B cell (primary cell): ENCODE measurements at places on chromosomes 5 and 9.

GRCh38 chr9:106322706-106323245 is 540.2 kb upstream of the ZNF462 start:
- no peak for DNase-seq

DNA sequence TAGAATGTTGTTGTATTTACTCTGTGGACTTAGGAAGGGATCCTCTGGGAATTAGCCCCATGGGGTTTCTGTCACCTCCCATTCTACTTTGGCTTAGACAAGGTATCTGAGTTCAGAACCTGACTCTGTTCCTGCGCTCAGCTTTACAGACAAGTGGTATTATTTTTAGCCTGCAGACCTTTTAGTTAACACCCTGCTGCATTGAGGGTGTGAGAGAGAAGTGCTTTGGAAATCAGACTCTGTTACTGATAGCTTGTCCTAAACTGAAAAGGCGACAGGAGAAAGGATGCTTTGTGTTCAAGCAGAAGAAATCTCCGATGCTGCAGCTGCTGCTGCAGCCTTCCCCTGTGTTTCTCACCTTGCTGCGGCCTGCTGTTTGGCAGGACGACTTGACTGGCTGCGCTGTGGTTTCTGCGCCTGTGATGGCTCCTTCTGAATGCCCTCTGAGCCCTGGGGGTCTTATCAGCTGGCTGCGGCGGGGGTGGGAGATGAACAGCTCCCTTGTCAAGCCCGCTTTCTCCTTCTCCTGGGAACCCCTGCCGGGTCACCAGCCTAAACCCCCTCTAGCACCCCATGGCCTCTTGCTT is 61.9 kb downstream of the PGM5 start:
- no peak for DNase-seq

- DNase-seq, result no peak
These were observed 2.9 kb downstream of the HIGD2A start for GRCh38 chr5:176391479-176391878.

DNA sequence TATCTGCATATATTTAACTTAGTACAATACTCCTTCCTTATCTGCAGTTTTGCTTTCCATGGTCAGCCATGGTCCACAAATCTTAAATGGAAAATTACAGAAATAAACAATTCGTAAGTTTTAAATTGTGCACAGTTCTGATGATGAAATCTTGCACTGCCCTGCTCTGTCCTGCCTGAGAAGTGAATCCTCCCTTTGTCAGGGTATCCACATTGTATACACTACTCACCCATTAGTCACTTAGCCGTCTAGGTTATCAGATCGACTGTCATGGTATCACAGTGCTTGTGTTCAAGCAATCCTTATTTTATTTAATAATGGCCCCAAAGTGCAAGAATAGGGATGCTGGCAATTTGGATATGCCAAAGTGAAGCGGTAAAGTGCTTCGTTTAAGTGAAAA is 8.3 kb upstream of the YTHDC2 start:
- no peak for DNase-seq

- DNase-seq, result no peak
These were observed 92.9 kb upstream of the IER5L start for GRCh38 chr9:129270903-129271431.

GRCh38 chr9:131675437-131676022 is 64.3 kb downstream of the RAPGEF1 start:
- no peak for DNase-seq

DNA sequence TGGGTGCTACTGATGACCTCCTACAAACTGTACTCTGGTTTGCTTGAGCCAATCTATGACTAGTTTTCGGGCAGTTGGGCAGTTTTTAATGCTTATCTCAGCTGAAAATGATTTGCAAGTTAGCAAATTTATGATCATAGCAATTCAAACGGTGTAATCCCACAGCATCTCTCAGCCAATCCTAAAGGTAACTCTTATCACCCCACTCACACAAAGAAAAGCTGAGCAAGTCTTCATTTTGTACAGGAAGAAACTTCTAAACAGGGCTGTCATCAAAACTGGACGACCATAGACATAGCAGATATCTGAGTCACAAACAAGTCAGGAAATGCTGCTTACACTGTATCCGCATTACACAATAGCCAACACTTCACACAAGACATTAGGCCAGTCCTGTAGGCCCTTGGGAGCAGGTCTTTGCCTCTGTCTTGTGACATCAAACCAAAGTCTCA is 2.6 kb upstream of the ENC1 start:
- no peak for DNase-seq
